Nucleus accumbens (tissue), 56 donors: ENCODE measurements at places on chromosomes 6 and 20.

GRCh38 chr20:49395183-49395582 is 87.3 kb downstream of the KCNB1 start:
- DNase-seq = no peak

DNA sequence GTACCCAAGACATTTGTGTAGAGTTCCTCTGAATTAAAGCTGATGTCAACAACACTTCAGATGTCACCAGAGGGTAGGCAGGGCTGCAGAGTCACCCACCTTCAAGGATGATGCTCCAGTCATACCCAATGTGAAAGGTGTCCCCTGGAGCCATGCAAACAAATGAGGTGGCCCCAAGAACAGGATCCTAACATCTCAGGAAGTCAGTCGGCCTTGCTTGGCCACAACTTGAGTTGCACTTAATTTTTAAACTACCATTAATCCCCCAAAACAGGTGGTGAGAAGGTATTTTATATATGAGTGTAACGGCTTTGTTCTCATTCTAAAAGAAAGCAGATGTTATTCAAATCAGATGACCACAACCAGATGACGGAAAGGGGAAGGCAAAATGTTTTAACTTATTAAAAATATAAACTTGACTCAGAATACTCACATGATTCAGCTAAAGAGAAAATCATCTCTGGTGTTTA is 21.1 kb upstream of the SERPINB1 start:
- DNase-seq = no peak

GRCh38 chr6:90021711-90022110 is 127.4 kb downstream of the GJA10 start:
- DNase-seq = no peak

DNA sequence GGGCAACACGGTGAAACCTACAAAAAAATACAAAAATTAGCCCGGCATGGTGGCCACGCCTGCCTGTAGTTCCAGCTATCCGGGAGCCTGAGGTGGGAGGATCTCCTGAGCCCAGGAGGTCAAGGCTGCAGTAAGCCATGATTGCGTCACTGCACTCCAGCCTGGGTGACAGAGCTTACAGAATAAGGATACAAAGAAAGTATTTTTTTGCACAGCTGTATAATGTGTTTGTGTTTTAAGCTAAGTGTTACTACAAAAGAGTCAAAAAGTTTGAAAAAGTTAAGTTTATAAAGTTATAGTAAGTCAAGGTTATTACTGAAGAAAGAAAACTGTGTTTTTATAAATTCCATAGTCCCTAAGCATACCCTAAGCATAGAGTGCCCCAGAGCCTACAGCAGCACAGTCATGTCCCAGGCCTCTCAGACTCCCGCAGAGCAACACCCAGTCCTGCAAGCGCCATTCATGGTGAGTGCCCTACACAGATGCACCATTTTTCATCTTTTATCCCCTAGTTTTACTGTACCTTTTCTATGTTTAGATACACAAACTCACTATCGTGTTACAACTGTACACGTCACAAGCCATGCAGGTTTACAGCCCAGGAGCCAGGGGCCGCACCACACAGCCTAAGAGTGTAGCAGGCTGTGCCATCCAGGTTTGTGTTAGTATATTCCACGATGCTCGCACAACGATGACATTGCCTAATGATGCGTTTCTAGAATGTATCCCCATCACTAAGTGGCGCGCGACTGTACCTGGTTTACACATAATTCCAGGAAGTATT is 22.4 kb downstream of the TAF4 start:
- DNase-seq = no peak
